ENCODE measurements at places on chromosomes 4 and X.
A peak's percentile ranks its signal among the peaks of the same experiment; 100 is the strongest.

DNA sequence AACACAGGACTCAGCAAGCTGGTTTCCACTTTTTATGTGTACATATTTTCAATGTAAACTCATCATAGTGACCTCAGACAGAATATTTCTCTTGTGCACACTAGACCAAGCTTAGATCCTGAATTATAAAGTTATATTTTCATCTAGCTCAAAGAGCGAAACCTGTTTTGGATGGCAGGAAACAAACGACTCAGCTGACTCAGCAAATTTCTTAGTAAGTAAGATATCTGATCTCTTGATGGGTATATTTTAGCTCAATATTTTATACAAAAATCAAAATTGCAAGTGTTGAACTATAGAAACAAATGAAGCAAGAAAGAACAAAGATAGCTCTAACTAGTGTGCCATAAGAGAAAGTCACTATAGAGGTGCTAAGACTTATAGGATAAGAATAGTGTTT is 1114.5 kb downstream of the STPG2 start:
- DNase-seq, result no peak

DNA sequence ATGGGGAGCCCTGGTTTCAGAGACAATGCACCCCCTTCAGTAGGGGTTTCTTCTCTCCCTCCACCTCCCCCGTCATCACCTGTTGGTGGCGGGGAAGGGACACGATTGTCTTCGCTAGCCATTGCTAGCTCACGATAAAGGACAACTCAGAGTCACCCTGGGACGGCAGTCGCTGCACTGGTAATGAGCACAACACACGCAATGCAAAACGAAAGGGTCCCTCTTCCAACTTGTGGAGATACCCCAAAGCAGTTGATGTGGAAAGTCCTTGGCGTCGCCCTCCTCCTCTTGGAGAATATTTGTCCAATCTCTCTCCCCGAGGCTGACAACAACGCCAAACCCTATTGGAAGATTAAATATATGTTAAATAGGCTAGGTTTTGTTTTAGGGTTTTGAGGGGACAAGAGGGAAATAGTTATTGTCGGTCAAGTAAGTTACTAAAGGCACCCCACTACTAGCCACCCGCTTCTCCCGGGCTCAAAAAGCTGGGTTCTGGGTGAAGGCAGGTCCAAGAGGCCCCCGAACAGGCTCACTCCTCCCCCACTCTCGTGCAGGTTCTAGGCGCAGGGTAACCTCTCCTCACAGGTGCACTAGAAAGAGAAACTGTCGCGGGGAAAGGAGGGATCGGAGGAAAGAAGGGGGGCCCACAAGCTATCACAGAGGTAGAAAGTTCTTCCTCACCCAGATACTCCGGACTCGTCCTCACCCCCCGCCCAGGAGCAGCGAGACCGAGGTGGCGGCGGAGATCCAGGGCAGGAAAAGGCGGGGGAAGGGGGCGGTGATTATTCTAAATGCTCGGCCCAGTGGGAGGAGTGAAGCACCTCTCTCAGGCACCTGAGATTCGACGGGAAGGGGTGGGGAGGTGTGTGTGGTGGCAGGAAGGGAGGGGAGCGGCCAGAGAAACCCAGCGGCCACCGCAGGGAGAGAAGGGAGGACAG is at the start of gene LRBA:
Gene LRBA (minus strand): TSS at position 764 of the 938 bp plus-strand sequence. CDS start 642 bp downstream, at position 122.
- peak; percentile 80 for DNase-seq

DNA sequence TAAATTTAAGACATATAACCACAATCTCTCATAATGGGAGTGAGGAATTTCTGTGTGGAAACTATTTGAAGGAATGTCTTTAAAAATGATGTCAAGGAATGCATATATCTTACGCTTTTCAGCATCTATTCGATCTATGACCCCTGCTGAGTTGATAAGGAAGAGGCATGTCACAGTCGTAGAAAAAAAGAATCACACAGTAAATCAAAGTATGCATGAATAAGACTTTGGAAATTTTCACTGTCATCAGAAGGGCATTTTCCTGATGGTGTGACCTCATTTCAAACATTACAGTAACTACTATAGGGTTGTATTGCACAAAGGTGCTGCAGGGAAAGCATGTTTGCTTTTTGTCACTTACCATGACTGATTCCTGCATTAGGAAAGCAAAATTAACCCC is 41.5 kb downstream of the REELD1 start:
- no peak for DNase-seq

DNA sequence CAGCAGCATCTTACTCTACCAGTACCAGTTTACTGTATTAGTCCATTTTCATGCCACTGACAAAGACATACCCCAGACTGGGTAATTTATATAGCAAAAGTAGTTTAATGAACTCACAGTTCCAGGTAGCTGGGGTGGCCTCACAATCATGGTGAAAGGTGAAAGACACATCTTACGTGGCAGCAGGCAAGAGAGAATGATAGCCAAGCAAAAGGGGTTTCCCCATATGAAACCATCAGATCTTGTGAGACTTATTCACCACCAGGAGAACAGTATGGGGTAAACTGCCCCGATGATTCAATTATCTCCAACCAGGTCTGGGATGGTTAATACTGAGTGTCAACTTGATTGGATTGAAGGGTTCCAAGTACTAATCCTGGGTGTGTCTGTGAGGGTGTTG is 69.3 kb downstream of the YIPF6 start:
- DNase-seq, result no peak

- DNase-seq, result no peak
Observed at GRCh38 chrX:3599802-3600430, 113.5 kb downstream of the PRKX start.

DNA sequence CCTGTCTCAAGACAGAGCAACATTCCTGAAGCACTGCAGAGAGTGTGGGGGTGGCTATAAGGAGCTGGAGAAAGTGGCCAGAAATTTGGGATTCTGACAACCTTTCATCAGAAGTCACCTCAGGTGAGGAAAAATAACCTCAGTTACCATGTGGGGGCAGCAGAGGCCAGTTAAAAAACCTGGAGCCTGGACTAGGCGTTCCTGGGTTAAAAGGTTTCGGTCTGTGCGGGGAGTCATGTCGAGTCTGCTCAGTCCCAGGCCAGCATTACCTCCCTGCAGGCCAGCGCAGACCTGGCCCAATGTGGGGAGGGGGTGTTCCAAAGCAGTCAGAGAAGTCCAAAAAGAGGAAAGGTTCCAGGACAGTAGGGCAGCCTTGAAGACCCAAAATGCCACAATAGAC is 10.9 kb upstream of the NALF2 start:
- DNase-seq, result peak; percentile 13

DNA sequence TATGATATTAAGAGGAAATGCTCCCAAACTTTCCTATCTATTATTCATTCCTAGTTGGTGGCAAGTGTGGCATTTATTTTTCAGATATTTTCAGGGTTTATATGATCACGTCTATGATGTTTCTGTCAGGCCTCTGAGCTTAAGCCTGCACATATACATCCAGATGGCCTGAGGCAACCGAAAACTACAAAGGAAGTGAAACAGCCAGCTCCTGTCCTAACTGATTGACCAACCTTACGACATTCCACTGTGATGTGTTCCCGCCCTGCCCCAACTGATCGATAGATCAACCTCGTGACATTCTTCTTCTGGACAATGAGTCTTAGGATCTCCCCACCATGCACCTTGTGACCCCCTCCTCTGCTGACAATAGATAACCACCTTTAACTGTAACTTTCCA is 67.6 kb upstream of the CTSO start:
- DNase-seq, result no peak

- DNase-seq, result peak; percentile 30
Observed at GRCh38 chrX:65668377-65669310, 1.2 kb downstream of the MSN start.

GRCh38 chr4:186792728-186793366 is 69.2 kb upstream of the FAT1 start:
- no peak for DNase-seq

GRCh38 chr4:83609365-83609764 is 73.5 kb downstream of the GPAT3 start:
- DNase-seq, result no peak

DNA sequence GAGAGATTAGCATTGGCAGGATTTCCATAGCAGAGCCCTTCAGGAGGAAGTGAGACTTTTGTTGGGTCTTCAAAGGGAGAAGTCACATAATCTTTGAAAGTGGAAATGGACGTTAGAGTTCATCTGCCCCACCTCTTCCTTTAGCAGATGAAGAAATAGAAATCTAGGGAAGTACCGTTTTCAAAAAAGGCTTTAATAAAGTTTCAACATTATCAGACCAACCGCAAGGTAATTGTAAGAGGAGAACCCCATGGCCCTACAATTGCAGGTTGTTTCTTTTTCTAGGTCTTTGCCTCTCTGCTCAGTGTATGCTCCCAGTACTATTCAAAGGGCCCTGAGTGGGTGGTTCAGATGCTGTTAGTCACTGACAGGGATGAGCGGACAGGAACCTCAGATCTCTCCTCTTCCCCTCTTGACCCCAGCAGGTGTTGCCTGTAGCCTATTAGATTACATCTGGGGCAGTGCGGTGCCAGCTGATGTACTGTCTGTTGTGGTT is 48.6 kb upstream of the AP1S2 start:
- DNase-seq, result no peak

DNA sequence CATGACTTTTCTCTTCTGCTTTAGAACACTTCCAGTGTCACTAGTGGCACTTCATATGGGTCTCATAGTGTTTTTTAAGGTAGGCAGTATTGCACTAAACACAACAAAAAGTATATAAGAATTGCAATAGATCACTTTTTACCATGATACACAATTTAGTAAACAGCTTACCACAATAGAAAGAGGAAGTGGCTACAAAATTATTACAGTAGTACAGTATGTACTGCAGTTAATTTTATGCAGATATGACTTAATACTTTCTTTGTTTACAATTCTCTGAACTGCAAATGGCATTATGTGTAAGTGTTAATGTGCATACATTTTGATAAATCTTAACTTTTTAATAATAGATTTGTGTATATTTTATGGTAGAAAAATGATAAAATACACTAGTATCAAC is 157.3 kb downstream of the RRAGB start:
- no peak for DNase-seq

DNA sequence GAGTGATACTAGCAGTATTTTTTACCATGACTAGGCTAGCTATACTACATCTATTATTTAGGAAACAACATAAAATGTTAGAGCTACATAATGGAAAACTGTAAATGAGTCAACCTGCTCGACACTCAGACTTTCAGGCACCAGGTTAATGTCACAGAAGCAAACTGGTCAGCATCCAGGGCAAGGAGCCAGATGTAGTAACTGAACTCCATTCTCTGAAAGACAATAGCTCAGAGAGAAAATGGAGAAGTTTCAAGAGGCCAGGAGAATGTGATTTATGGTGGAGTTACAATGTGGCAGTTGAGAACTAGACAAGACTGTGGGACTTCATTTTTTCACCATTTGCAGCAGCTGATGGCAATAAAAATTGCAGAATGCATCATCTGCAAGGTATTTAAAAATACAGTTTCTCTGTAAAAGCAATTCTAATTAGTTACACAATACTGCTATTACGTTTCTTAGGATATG is 342.7 kb upstream of the PABPC4L start:
- no peak for DNase-seq

DNA sequence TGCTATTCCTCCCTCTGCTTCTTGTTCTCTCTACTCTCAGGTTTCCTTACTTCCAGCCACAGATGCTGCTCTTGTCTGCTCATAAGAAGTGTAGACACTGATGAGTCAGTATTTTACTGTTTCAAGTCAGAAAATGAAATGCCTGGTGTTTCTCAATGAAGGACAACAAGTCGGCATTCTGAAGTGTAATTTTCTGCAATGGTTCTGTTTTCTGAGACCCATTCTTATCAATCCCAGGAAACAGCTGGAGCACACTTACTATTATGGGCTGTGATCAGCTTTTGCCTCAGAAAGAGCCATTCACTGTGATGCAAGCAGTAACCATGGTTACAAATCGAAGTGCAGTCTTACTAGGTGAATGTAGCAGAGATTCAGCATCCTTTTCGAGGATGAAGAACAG is 42.0 kb downstream of the SLC4A4 start:
- DNase-seq, result no peak

DNA sequence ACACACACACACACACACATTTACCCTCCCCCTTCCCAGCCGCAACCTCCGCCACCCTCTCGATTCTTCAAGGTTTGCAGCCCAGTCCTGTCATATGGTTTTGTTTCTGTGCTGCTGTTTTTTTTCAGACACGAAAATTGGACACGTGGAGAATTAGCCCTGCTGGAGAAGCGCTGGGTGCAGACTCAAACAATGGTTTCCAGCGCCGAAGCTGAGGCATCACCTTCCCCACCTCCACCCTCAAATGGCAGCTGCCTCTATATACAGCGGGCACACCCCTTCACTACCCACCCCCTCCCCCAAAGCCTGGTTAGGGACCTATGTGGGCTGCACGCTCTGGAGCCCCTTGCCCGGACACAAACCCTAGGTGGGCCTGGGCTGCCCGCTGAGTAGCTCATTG is 87.9 kb downstream of the BCOR start:
- DNase-seq, result no peak

GRCh38 chr4:2025817-2026216 is 17.0 kb upstream of the NELFA start:
- no peak for DNase-seq

DNA sequence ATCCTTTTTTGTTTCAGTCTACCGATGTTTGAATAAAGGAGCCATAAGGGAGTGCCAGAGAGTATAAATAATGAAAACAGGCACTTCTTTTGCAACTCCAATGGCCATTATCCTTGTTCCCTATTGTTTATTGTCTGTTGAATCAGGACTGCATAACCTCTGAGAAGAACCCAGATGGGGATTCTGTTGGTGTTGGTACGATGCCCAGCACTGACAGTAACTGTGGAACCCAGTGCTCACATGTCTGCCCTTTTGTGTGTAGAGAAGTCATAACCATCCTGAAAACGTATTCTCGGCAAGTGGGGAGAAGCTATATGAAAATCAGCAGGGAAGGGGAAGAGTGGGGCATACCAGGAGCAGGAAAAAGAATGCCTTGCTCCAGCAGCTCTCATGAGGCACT is 195.1 kb upstream of the EDNRA start:
- no peak for DNase-seq

- no peak for DNase-seq
Observed at GRCh38 chr4:80219301-80220025, 22.2 kb downstream of the PRDM8 start.

DNA sequence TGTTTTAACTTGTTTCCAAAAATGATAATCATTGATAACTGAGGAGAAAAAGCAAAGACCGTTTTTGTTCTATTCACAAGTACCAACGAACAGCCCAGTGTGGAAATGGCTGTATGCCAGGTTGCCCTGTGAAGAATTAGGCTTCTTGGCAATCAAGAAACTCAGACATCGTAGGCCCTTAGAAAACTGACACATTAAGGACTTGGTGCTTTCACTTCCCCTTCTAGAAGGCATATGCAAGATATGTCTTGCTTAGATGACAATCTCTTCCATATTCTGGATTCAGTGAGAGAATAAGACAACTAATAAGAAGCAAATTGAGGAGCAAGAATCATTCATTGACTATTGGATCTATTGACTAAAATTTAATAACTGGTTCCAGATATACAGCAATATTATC is 56.6 kb downstream of the ANAPC10 start:
- peak; percentile 44 for DNase-seq

GRCh38 chr4:165721815-165722214 is 151.2 kb upstream of the TLL1 start:
- no peak for DNase-seq

GRCh38 chr4:185217408-185217975 is 8.1 kb downstream of the SNX25 start:
- DNase-seq, result no peak

GRCh38 chrX:29726811-29727210 is 488.6 kb upstream of the MAGEB2 start:
- DNase-seq, result no peak

- no peak for DNase-seq
Observed at GRCh38 chr4:3522651-3523050, 9.6 kb downstream of the LRPAP1 start.

Measured in Kasumi-1 (cell line).